Gastroesophageal sphincter (tissue), 4 donors: ENCODE measurements at places on chromosomes 11 and 22. TPM values are rescaled to one million over a fixed set of nuclear protein-coding genes. Genes with fewer than 3 reads are reported as not detected.

Gene JHY
- 8.1 TPM for total RNA-seq

Gene APOA5
- not detected for total RNA-seq

Gene TEAD1
- 272 TPM for total RNA-seq

Gene PIK3C2A
- 80.5 TPM for total RNA-seq

Gene EMSY
- total RNA-seq = 35.5 TPM

Gene CCDC188
- not detected for total RNA-seq

Gene KCNK7
- total RNA-seq = 1.5 TPM
